ENCODE measurements at places on chromosomes 3 and 15.

DNA sequence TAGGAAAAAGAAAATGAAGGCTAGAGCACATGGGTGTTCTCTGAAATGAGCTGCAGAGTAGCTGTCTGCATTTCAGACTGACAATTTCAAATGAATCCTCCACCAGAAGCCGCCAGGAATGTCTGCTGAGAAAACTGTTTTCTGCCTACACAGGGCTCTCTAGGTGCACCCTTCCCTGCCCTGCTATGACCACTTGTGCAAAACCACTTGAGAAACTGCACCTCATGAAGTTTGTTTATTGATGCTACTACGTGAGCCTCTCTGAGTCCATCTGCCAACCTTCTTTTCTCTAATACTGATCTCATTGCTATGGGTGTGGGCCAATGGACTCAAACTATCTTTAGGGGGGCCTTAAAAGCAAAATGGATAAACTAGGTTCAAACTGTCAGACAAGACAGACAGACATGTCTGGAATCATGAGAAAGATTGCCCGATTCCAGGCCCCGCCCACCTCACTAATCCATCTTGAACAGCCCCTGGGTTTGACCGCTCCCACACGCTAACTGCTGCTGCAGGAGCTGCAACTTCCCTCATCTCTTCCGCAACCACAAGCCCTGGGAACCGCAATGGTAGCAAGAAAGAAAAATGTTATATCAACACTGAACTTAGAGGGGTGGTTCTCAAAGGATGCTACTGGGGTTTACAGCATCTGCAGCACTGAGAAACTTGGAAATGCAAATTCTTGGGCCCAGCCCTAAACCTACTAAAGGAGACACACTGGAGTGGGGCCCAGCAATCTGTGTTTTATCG is 9.0 kb upstream of the CD47 start:
- peak; percentile 78 for DNase-seq

GRCh38 chr3:30289766-30290165 is 316.6 kb upstream of the TGFBR2 start:
- DNase-seq, result peak; percentile 19

GRCh38 chr15:39157882-39158281 is 423.0 kb upstream of the THBS1 start:
- no peak for DNase-seq

DNA sequence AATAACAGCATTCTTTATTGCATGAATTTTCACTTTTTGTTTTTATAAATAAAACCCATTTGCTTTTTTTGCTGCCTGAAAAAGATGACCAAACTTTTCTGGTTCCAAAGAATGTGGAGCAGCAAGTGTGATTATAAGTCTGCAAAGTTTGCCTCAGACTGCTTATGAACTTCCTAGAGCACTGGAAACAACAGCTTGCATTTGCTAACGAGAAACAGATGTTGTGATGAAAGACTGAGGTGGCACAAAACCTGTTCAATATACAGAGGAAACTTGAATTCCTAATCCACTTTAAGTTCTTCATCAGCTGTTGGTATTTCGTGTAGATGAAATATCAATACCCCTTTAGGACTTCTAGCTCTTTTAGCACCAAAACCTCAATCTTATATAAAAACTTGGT is 9.3 kb downstream of the ZPLD1 start:
- DNase-seq, result no peak

DNA sequence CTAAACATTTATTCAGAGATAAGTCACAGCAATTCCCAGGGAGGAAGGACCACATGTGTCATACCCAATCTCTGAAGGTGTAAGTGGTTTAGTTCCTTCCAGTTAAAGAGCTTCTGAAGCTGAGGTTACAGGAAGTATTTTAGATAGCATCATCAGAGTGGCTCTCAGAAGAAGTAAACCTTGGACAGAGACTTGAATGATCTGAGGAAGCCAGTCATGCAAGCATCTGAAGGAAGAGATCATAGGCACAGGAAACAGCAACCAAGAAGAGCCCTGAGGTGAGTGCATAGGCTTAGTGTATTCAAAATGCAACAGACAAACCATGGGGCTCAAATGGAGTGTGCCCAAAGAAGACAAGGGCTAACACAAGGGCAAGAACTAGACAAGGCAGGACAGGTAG is 210.3 kb downstream of the ULK4 start:
- no peak for DNase-seq

GRCh38 chr3:4850211-4850927 is 128.9 kb upstream of the BHLHE40 start:
- no peak for DNase-seq

GRCh38 chr3:68706536-68706935 is 225.8 kb downstream of the TAFA4 start:
- DNase-seq, result no peak

DNA sequence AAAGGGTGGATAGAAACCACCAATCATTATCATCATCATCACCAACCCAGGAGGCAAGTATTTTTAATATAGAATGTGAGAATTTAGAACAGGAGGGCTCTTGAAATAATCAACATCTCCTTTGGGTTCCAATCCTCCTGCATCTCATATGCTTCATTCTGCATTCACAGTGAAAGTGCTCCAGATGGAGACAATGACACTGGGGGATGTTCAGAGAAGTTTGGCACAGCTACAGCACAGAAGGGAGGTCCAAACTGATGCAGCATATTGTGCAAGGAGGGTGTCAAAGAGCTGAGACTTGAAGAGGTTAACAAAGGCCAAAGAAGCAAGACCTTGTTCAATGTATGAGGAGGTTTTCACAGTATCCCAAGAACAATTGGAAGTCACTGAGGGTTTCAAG is 767.1 kb downstream of the NTRK3 start:
- no peak for DNase-seq

DNA sequence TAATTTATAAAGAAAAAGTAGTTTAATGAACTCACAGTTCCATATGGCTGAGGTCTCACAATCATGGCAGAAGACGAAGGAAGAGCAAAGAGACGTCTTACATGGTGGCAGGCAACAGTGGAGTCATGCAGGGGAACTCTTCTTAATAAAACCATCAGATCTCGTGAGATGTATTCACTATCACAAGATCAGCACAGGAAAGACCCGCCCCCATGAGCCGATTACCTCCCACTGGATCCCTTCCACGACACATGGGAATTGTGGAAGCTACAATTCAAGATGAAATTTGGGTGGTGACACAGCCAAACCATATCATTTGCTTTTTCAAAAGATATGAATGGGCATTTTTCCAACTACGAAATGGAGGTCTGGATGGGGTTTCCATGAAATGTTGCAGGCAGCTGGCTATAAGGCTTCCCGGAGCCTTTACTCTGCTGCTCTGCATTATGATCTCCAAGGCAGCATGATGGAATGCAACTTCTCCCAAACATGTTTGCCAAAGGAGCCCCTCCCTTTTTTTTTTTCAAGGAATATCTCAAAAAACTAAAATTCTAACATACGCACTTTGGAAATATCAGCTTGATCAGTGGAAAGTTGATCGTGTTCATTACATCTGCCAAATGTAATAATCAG is 189.7 kb downstream of the MEX3B start:
- no peak for DNase-seq

DNA sequence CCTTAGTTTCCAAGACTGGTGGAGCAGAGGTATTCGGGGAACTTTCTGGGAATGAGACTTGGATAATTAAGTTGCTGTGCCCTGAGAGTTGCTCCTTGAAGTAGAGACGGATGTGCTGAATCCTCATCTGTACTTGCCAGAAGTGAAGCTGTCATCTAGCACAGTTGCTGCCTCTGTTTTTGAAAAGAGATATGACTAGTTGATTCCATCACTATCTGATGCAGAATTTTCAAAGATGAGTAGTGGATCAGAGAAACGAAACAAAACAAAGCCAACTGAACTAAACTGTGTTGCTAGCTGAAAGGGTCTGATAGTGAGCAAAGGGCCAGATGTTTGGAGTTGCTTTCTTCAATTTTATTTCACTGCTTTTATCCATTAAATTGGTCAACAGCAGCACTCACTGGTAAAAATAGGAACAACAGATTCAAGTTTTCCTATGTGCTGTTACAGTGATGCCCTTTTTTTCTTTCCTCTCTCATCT is 52.7 kb downstream of the MITF start:
- DNase-seq, result no peak

DNA sequence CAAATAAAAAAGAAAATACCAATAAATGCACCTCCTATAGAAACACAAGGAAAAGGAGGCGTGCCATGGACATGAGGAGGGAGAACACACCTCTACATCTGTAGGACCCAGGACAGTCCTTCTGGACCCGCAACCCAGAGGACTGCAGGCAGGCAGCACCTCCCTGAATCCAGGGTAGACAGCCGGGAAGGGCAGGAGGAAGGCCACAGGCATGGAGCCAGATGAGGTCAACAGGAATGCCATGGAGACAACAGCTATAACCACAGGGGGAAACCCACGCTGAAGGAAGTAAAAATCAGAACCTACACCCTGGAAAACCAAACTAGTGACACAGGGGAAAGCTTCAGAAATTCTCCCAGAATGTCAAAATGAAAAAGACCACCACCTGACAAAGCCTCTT is 248.8 kb upstream of the NSMCE3 start:
- no peak for DNase-seq

GRCh38 chr3:171334465-171334811 is 125.8 kb downstream of the TNIK start:
- no peak for DNase-seq

DNA sequence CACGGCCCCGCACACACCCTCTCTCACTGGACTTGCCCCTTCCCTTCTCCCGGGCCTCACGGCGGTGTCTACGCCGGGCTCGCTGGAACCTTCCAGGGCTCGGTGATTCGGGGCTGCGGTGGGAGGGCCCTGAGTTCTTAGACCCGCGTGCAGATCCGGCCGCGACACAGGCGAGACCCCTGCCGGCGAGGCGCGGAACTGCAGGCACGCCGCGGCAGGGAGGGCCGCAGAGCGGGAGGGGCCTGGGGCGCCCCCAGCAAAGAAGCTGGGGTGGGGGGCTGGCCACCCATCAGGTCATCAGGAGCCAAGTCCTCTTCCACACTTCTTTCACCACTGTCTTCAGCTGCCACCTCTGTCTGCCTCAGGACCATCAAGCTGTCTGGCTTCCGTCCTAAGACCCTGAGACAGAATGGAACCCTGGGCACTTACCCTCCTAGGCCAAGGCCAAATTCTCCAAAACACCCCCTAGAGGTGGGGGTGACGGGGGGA is 164.5 kb downstream of the XXYLT1 start:
- peak; percentile 51 for DNase-seq

DNA sequence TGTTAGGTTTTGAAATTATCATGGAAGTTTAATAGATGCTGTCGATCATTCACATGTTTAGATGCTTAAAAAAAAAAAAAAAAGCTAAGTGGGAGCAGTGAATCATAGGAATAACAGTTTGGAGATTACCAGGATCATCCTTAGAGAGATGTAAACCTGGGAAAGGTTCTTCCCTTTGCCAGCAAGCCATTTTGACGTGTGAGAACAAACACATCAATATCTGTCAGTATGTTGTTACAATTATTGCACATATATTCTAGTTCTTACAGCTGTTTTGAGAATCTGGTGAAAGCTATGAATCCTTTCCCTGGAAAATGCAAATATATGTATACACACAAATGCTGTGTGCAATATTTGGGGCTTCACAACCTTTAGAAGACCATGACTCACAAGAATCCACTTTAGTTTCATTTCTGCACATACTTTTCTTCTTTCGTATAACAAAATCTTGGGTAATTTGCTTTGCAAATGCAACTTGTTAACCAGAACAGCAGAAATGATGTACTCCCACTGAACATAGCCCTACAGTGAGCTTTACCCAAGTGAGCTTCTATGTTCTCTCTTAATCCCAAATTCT is 12.0 kb downstream of the NFKBIZ start:
- DNase-seq, result no peak

DNA sequence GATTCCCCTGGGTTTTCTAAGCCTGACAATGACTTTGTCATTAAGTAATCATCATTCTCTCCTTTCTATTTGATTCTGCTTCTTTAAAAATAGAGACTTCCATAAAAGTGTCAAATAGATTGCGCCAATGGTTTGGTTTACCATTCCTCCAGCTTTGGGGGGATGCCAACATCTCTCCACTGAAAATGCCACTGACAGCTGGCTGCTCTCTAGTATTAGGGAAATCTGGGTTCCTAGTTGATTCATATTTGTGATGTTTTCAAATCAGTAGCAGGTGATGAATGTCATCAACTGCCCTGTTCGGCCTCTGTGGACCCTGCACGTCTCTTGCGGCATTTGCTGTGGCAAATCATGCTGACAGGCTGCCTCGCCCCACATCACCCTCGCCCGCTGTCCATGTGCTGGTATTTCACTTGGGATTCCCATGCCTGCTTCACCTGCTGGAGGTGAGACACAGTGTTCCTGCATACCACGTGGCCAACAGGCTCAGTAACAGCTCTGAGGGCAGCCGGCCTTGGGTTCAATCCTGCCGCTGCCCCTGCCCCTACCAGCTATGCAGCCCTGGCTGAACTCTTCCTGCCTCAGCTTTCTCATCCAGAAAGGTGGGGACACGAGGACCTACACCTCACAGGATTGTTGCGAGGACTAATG is 28.1 kb downstream of the ZXDC start:
- no peak for DNase-seq

DNA sequence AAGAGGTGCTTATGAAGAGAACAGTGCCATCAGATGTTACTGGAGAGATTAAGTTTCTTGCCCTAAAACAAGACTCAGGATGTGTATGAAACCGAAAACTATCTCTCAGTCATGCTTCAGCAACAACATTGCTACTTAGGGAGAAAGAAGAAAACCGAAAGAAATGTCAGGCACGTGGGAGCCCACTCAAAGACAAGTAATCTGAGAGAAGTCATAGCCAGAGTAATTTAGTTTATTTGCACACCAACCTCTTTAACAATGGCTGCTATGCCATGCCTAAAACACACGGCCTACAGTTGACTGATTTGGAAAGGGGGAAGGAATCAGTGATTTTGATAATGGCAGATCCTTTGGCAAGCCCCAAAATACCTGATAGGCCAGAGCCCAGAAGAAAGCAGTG is 162.9 kb downstream of the TIGIT start:
- DNase-seq, result no peak

DNA sequence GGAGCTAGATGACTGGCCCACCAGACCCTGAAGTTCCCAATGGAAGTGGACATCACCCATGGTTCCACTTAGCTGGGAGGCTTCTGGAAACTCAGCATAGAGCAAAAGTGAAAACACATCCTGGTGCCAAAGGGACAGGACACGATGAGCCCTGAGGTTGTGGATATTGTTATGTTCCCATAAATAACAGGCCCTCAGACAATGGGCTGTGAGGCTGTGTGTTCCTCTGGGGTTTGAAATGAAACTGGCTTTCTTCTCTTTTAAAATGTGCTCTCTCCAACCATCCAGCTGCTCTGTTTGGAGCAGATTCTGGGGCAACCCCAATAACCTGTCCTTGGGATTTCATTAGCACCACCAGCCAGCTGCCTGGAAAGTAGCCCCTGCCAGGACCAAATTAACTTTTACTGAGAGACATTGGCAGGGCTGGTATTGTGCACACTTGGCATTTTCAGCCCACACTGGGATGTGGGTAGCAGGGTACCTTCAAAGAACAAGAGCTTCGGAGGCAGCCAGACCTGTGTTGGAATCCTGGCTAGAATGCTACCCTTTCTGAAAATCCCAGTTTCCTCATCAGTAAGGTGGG is 97.5 kb downstream of the DNAJB8 start:
- no peak for DNase-seq

GRCh38 chr3:13883681-13884080 is 3.8 kb upstream of the WNT7A start:
- no peak for DNase-seq

Measured in CD14-positive monocyte (primary cell).